NCI-H187 treated with DMSO at 0.1 percent for 48 hours (cell line): ENCODE measurements at places on chromosomes 2 and 18.
A peak's percentile ranks its signal among the peaks of the same experiment; 100 is the strongest.

GRCh38 chr2:136127356-136127755 is 9.4 kb upstream of the CXCR4 start:
- no peak for DNase-seq

- no peak for DNase-seq
These were observed 23.3 kb downstream of the INHBB start for GRCh38 chr2:120369250-120369649.

GRCh38 chr2:232887171-232887850 is 17.2 kb downstream of the SNORC start:
- no peak for DNase-seq

DNA sequence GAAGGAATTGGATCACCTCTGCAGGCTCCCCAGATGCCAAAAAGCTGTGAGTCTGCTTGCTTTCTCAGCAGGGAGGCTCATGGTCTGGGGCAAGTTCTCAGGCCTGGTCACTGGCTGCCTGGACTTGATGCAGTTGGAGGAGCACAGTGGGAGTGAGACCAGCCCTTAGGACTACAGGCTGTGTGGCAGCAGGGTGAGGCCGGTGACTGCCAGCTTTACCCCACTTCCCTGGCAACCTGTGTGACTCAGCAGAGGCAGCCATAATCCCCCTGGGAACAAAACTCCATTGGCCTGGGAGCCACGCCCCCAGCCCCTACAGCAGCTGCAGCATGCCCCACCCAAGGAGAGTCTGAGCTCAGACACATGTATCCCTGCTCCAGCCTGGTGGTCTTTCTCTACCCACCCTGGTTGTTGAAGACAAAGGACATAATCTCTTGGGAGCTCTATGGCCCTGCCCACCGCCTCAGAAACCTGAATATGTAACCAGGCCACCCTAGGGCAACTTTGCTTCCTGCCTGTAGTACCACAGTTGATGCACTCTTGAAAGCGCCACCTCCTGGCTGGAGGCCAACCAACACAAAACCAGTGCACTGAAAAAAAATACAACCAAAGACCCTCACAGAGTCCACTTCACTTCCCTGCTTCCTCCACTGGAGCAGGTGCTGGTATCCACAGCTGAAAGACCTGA is 106.8 kb upstream of the SPATS2L start:
- DNase-seq: no peak

GRCh38 chr2:75130171-75130570 is 69.1 kb downstream of the TACR1 start:
- DNase-seq: no peak

GRCh38 chr2:102187496-102188150 is 800 bp downstream of the IL1RL2 start:
- DNase-seq: no peak

- no peak for DNase-seq
These were observed 92.8 kb downstream of the AKAIN1 start for GRCh38 chr18:5104246-5104645.

DNA sequence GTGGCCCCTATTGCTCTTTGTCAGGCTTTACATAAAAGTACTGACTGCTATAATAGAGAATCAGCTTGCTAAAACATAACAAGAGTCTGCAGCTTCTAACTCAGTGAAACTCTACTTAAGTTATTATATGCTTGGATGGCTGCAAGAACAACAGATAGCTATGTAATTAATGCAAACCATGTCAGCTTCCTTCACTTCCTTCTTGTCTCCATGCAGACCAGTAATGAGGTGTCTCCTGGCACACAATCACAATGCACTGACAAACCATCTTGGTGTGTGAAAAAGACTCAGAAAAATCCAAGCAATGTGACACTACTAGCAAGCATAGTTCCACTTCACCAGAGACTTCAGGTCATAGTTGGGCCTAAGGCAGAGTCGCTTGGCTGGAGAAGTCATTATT is 2068.9 kb upstream of the PIK3C3 start:
- no peak for DNase-seq

- DNase-seq: no peak
These were observed 19.7 kb downstream of the NGEF start for GRCh38 chr2:232993231-232993821.

- peak; percentile 19 for DNase-seq
These were observed at the start of gene MAP2 for GRCh38 chr2:209423562-209424198. Gene MAP2, plus strand, starts transcription at chr2:209424047. Its CDS starts 229,124 bp downstream, at chr2:209653171.

- DNase-seq: no peak
These were observed 4.4 kb downstream of the TBR1 start for GRCh38 chr2:161420406-161421074.

- DNase-seq: no peak
These were observed 8.3 kb upstream of the TMEM247 start for GRCh38 chr2:46471019-46471583.

DNA sequence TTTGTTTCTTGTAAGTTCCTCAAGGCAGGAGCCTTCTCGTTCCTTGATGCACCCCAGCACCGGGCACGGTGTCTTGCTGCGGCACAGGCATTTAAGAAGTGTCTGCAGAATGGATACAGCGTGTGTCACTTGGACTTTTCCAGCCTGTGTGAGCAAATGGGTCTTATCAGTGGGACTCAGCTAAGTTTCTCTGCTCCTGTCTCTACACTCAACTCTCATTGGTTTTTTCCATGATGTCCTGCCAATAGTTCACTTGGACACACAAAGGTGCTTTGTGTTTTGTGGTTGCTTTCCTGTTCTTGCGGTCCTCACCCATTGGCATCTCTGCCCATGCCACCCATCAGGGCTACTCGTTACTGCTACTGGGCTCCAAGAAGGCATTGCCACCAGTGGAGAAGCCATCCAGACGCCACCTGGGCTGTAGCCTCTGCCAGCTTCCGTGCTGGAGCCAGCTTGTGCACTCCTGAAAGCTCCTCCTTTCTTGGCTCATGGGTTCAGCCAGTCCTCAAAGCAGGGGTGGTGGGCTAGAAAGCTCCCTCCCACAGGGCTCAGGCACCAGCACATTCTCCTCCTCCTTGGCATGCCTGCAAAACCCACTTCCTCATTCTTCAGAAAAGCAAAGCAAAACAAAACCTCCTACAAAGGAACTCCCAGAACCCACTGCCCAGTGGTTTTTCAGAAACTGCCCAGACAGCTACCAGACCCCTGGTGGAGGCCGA is 41.4 kb downstream of the IL1R2 start:
- DNase-seq: no peak

- peak; percentile 81 for DNase-seq
These were observed 42.4 kb downstream of the LRRFIP1 start for GRCh38 chr2:237669628-237670392.

DNA sequence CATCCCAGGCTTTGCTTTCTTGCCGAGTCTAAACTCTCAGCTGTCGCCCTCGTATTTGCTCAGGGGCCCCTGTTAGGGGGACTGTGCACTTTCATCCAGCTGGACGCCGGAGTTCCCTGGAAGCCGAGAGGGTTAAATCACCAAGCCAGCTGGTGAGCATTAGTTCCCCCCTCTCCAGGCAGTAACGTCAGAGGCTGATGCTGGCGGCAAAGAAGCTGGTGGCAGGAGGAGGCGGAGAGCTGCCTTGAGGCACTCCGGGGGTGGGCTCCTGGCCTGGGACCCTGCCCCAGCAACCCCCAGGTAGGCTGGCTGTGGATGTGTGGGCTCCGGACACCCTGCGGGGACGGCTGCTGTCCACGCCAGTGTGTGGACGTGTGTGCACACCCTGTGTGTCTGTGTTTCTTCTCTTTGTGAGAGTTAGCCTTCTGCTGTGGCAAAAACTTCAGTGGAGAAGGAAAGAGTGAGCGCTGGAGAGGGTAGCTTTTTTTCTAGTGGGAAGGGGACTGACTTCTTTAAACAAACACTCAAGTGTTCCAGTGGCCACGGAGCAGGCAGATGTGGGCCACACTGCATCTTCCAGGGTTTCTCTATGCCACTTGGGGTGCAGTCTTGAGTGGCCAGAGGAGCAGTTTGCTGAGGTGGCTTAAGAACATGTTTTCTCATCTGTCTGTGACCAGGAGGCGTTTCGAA is 84.7 kb downstream of the GLI2 start:
- no peak for DNase-seq

DNA sequence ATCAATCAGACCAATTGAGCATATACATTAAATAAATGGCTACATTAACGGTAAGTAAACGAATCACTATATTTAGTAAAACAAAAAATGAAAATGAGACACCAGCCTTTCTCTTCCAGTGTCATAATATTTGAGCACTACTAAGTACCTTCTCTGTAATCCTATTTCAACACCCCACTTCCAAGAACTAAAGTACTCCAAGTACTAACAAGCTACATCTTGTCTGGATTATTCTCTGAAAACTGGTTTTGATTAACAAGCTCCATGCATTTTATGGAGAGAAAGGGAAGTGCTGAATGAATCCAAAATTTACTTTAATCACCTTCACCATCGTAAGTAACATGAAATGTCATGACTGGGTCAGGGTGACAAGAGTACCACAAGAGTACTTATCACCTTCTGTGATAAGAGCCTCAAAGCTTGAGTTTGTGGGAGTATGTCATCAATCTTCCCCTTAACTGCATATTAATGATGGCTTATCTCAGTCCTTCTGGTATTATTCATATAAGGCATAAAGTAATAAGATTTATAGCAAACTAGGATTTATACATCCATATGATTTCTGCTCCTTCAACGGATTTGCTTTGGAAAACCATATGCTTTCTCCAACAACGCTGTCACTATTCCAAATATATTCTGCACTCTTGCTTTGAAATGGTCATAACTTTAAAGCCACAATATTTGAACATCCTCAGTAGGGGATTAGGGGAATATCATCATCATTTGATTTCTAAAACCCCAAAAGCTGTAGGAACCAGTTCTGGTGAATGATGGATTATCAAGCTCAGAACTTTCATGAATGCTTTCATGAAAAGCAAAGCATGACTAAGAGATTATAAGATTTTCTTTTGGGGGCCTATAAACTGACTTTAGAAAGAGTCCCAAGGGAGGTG is 127.0 kb downstream of the ANTXR1 start:
- no peak for DNase-seq

DNA sequence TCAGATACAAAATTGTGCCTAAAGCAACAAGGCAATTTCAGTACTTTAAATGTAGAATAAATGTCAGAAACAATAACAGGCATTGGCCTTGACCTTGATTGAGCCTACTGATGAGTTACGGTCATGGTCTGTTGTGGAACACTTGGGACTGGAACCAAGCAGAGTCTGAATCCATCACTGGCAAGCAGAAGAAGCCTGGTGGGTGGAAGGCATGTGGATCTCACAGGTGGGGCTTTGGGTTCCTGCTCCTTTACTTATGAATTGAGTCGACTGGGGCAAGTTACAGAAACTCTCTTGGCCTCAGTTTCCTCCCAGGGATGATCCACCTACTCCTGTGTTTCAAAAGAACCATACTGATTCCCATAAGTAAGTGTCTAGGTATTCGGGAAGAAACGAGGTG is 102.3 kb downstream of the KCNF1 start:
- DNase-seq: no peak

GRCh38 chr2:217599906-217600305 is 402.9 kb downstream of the TNS1 start:
- DNase-seq: no peak

- DNase-seq: no peak
These were observed 2.3 kb downstream of the INHBB start for GRCh38 chr2:120348134-120348736.

GRCh38 chr2:225065882-225066281 is 23.6 kb upstream of the DOCK10 start:
- no peak for DNase-seq

GRCh38 chr18:56240405-56240804 is 398.0 kb downstream of the TXNL1 start:
- DNase-seq: no peak

DNA sequence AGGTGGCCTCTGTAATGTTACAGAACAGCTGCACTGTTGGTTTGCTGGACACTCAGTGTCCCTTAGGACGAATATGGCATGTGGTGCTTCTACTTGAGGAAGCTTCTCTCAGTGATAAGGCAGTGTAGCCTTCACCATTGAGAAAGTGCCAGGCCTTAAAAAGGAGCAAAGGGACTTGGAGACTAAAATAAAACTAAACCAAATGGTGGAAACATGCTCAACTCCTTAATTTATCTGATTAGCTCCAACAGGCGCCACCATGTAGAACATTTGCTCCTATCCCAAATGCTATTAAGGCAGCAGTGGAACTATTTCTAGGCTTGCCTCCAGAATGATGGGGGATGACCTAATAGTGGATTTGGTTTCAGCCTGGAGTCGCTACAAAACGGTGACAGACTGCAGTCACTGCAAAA is 77.5 kb upstream of the MYL1 start:
- DNase-seq: no peak

DNA sequence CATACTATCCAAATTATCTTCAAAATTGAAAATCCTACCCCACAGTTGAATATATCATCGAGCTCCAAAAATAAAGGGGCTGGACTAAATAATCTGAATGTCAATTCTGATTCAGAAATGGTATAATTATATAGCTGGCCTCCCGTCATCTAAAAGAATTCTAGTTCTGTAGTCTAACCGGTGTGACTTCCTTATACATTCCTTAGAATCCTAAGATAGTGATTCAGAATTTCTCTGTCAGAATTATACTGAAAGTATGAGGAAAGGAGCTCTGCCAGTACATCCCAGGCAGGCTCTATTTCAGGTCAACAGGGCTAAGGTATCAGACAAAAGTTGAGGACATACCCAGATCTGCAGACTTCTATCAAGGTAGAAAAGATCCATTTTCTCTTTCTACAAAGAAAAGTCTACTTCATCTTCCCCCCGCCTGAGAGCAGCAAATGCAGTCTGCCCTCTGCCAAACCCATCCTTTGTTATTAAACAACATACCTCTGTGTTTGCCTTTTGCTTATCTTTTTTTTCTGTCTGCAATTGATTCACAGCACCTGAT is 128.5 kb downstream of the METTL4 start:
- DNase-seq: no peak

DNA sequence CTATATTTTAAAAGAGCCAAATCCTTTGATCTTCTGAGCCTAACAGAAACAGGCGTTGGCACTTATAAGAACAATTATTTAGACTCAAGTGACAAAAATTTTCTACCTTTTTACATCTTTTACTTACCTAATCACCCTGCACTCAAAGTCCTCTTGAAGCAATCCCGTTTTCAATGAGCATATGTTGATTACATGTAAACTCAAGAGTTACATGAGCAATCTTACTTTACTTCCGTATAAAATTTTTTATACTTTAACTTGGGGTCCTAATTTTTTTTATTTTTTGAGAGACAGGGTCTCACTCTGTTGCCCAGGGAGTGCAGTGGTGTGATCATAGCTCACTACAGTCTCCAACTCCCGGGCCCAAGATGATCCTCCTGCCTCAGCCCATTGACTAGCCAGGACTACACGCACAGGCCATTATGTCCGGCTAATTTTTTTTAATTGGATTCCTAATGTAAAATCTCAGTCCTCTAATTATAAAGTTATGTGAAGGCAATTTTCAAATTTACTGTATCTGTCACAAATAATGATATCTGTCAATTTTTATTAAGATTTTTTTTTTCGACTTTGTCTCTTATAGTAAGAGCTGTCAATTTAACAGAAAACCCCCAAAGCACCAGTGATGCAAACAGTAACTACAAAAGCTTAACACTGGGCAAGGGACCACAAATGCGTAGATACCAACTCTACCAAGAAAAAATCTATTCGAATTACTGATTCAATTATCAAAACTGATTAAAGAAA is 19.1 kb upstream of the STPG4 start:
- no peak for DNase-seq

GRCh38 chr18:46265196-46266156 is 161.3 kb downstream of the HAUS1 start:
- no peak for DNase-seq
